ENCODE measurements at places on chromosomes 2 and 18.

DNA sequence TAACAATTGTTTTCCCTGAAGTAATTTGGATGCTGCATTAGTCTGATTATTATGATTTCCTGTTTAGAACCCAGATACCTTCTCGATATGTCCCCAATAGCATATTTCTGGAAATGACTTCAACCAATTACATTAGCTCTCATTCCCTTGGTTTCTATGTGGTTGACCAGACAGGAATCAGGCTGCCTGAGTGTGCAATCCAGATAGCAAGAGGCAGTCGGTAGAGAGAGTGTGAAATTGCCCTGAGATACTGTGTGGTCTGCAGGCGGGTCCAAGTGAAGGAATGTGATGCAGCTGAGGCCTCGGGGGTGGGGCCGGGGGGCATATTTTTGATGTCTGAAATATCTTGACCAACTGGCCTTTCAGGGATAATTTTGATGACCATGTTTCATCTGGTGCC lies 143.9 kb upstream of the ITGA6 start:
- DNase-seq = no peak

DNA sequence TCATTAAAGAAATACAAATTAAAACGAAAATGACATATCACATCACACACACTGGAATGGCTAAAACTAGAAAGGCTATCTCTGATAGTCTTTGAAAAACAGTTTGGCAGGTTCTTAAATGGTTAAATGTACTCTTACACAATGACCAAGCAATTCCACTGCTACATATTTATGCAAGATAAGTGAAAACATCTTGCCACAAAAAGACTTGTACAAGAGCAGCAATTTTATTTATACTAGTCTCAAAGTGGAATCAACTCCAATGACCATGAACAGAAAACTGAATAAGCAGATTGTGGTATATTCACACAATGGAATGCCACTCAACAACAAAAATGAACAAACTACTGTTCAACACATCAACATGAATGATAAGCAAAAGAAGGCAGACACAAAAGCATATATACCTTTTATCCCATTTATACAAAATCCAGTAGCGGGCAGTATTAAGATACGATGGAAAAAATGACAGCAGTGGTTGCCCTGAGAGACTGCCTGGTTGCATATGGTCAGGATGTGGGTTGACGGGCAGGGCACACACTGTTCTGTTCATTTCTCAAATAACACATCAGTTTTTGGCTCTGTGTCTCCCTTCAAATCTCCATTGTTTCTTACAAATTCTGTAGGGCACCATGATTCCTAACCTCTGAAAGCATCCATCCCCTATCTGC lies 25.4 kb downstream of the SP100 start:
- peak; percentile 66 for DNase-seq

GRCh38 chr2:160223560-160223959 lies 23.5 kb upstream of the ITGB6 start:
- no peak for DNase-seq

DNA sequence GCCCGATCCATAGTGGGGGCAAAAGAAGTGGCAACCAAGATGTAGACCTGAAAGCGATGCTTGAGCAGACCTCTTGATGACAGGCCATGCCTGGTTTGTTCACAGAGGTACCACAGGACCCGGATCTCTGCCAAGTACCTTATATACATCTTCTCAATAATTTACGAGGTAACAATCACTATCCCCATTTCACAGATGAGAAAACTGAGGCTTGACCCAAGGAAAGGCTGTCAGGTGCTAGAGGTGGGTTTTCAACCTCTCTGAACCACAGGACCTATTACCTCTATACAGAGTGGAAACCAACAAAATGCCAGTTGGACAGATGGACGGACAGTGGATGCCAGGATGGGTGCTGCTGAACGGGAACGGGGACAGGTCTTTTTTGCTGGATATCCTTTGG lies 13.8 kb upstream of the DIS3L2 start:
- no peak for DNase-seq

DNA sequence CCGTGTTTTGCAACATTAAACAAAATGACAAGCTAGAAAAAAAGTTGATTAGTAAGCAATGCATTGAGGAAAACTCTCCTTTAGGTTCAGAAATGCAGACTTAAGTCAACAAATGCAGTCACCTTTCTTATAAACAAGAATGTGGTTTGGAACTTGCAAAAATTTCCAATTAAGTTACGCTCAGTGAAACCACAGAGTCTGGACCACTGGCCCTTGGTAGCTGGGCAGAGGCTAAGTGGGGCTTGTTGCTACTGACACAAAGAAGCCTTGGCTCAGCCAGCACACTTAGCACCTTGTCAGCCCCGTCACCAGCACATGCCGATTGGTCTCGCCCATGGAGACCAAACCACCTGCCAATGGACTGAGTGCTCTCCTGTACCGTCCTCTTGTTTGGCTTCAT lies 53.0 kb downstream of the SMIM21 start:
- DNase-seq = no peak

- DNase-seq = peak; percentile 73
These were observed 166.8 kb upstream of the ID2 start for GRCh38 chr2:8514796-8515758.

- no peak for DNase-seq
These were observed 391.3 kb upstream of the CELF4 start for GRCh38 chr18:37956902-37957301.

- DNase-seq = no peak
These were observed 785.5 kb upstream of the RAB6C start for GRCh38 chr2:129193961-129194360.

GRCh38 chr18:26335571-26336487 lies 109.6 kb downstream of the TAF4B start:
- no peak for DNase-seq

- DNase-seq = no peak
These were observed 8.2 kb downstream of the ARHGAP25 start for GRCh38 chr2:68742626-68743415.

GRCh38 chr2:239013678-239013976 lies 165.7 kb downstream of the TWIST2 start:
- no peak for DNase-seq

- DNase-seq = no peak
These were observed 407.0 kb downstream of the DCC start for GRCh38 chr18:52746986-52747385.

GRCh38 chr2:217223222-217223930 lies 363.5 kb upstream of the TNP1 start:
- peak; percentile 10 for DNase-seq

DNA sequence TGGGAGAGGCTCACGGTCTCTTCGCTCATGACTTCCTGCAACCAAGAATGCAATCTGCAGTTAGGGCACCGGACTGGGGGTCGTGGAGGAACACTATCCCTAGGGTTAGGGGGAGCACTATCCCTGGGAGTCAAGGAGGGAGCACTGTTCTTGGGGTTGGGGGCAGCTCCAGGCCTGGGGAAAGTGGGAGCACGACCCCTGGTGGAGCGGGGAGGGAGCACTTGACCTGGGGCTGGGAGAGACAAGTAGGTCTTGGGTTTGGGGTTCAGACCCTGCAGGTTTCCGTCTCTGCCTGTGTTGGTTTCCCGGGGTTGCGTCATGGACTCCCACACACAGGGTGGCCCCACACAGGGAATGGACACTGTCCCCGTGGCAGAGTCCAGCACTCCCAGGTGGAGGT lies 133.6 kb downstream of the TPO start:
- DNase-seq = no peak

DNA sequence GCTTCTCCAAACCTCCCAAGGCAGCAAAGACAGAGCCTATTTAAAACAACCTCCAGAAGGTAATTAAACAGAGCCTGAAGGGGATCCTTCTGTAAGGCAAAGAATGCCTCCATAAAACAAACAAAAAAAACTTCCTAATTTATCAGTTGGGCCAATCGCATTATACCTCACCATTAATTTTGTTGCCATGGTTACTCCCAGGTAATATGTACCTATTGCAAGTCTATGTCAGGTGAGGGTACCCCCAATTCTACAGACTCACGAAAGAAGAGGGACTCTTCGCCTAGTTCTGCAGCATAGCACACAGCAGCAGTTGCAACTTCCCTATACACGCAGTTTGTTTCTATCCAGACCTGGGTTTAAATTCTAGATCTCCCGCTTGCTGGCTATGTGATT lies 38.8 kb downstream of the SFXN5 start:
- DNase-seq = no peak

DNA sequence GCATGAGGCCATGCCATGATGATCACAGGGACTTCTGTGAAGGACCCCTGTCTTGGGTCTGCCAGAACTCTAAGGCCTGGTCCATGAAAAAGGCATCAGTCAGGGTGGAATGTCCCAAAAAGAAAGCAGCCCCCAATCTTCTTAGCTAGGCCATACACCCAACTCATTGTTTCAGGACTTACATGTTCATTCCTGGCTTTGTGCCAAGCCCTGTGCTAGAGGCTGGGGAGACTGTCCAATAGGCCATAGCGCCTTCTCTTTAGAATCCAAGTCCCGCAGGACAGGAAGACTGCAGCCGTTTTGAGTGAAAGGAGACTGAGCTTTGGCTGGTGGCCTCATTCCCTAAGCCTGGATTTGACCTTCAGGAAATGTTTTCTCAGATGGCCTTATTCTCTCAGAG lies 247.3 kb downstream of the PRKCE start:
- no peak for DNase-seq

DNA sequence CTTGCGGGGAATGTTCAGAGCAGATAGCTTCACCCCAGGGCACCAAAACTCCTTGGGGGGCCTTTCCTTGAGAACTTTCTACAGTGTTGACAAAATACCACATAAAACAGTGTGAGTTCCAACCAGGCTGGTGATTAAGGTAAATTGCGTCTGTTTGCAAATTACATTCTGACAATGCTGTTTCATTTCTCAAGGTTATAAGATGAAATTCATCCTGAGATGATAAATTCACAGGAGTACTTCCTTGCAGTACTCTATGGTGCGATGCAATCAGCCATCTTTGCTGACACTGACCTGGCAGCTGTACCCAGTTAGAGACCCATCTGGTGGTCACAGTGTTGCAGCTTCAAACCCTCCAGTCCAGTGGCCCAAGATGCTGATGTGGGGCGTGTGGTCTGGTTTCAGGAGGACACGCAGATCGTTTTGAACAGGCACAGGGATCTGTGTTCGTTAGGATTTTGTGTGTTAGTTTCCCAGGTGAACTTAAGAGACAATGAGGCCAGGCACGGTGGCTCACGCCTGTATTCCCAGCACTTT lies 99.5 kb upstream of the SLC66A3 start:
- no peak for DNase-seq

- no peak for DNase-seq
These were observed 65.5 kb upstream of the ITGA6 start for GRCh38 chr2:172361840-172362239.

- DNase-seq = no peak
These were observed 59.6 kb upstream of the PSME4 start for GRCh38 chr2:54030396-54030741.

GRCh38 chr2:88764850-88765153 lies 73.3 kb downstream of the RPIA start:
- no peak for DNase-seq

DNA sequence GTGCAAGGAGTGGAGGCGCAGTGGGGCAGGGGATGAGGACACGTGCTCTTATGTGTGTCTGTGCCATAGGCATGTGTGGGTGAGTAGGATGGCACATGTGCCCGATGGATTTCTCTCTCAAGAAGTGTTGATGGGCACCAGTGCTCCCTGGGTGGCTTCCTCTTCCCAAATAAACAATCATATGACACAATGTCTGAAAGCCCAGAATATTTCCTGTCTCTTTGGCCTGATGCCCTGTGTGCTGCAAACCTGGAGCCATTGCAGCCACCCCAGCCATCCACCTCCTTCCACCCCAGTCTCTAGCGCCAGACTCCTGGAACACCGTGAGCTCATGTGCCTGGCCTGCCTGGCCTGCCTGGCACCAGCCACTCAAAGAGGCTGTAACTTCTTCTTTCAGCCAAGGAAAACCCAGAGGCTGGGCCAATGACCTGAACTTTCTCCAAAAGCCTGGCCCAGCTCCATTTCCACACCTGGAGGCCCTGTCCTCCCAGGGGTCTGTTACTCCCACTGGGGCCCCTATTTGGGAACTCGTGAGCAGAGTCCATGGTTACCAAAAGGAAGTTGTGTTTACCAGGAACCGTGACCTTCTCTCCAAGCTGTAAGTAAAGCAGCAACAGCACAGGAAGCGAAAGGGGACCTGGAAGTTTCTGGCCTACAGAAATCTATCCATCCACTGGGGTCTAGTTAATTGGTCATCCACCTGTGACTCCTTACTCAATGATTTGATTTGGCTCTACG lies 9.5 kb upstream of the ZBTB7C start:
- DNase-seq = no peak

- no peak for DNase-seq
These were observed 163.0 kb downstream of the FAM210A start for GRCh38 chr18:13563390-13563805.

GRCh38 chr2:111182740-111183139 lies 62.0 kb downstream of the BCL2L11 start:
- DNase-seq = no peak

DNA sequence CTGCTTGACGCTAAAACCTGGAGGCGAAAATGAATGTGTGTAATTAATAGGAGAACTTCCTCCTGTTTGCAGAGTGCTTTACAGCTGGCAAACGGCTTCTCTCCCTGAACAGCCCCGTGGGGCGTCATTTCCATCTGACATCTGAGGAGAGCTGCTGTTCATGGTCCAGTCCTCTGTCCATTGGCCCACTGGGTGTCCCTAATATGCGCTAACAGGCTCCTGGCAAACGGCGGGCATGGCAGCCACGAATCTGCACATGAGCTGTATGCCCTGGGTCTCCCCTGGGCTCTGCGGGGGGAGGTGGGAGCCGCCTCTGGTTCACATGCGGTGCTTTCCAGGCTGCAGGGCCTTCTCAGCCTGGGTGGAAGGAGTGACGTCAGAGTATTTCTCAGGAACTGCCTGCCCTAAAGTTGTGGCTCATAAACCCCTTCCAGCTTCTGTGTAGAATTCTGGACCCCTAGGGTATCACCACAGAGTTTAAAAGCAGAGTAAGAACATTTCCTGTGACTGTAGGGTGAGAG lies 73.2 kb downstream of the LRRFIP1 start:
- peak; percentile 82 for DNase-seq

GRCh38 chr2:128388499-128388941 lies 69.9 kb upstream of the HS6ST1 start:
- DNase-seq = no peak

- DNase-seq = peak; percentile 56
These were observed 62.2 kb downstream of the ADNP2 start for GRCh38 chr18:80171054-80171872.

- no peak for DNase-seq
These were observed 7.2 kb downstream of the SLC30A3 start for GRCh38 chr2:27255660-27256059.

GRCh38 chr18:63363951-63364350 lies 3.1 kb downstream of the KDSR start:
- DNase-seq = peak; percentile 68

DNA sequence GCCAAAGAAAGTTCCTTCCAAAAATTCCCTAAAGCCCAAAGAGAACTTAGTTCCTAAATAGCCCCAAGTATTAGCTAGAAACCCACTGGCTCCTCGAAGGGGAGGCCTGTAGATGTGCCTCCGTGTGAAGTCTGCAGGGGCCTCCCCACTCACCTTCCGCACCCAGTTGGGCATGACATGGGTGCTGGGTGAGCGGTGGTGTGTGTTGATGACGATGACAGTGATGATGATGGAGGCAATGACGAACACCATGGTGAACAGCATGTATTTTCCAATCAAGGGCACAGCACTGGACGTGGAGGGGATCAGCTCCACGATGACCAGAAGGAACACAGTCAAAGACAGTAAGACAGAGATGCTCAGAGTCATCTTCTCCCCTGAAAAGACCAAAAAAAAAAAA lies 14.5 kb downstream of the CHRNA1 start:
- no peak for DNase-seq

GRCh38 chr2:225995796-225996461 lies 596.4 kb downstream of the NYAP2 start:
- no peak for DNase-seq

GRCh38 chr2:32962690-32963089 lies 15.9 kb downstream of the LTBP1 start:
- DNase-seq = no peak

Measured in CD4-positive, alpha-beta T cell treated with Interleukin-10 for 1 hour (primary cell).